ENCODE measurements at places on chromosomes 11 and 22.

DNA sequence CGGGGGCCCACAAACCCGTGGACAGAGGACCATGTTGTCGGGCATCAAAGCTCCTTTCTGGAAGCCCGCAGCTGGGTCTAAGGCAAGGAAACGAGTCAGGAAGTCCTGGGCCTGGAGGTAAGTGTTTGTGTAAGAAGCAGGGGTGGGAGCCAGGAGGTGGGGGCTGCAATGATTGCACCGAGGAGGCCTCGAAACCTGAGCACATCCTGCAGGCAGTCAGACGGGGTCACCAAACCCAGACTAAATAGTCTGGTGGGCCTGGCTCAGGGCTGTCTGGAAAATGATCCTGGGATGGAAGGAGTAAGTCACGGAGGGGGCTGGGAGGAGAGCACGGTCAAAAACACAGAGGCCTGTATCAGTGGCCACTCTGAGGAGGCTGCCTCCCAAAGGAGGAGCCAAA lies 539.2 kb downstream of the MN1 start:
- DNase-seq, result no peak

DNA sequence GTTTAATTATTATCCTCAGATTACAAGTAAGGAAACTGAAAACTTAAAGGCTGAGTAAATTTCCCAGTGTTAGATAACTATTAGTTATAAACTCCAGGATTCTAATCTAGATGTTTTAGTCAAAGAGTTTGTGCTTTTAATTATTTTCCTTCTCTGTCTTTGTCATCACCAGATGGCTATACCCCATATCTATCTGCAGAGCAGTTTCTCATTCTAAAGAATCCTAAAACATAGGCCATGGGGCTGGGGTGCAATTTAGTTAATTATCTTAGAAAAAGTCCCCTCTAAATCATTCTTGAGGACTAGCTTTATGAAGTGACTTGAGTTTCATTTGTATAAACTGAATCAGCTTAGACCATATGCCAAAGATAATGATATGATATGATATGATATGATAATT lies 556.3 kb upstream of the ANO5 start:
- DNase-seq, result no peak

GRCh38 chr11:62611705-62612365 lies 740 bp downstream of the EML3 start:
- DNase-seq, result no peak

GRCh38 chr22:31995807-31996206 lies 47.3 kb upstream of the SLC5A1 start:
- DNase-seq, result no peak

- no peak for DNase-seq
These were observed 151.6 kb upstream of the TENM4 start for GRCh38 chr11:79592406-79592805.

GRCh38 chr11:44938066-44938691 lies 12.5 kb downstream of the TP53I11 start:
- DNase-seq, result no peak

GRCh38 chr11:127074151-127074761 lies 73.7 kb upstream of the KIRREL3 start:
- peak; percentile 67 for DNase-seq

DNA sequence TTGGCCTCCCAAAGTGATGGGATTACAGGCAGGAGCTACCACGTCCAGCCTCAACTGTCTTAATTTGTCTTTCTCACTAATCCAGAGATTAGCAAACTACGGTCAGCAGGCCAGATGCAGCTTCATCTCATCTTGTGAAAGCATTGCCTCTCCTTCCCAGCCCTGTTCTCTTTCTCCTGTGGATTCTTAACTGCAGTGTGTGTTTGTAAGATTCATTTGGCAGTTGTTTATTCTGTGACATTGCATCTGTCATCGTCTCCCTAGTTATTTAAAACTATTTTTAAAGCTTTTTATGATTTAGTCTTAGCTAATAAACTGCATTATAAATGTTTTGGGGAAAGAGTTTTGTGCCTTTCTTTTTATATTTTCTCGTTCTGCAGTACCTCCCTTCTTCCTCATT lies 29.2 kb downstream of the RNF169 start:
- DNase-seq, result no peak

DNA sequence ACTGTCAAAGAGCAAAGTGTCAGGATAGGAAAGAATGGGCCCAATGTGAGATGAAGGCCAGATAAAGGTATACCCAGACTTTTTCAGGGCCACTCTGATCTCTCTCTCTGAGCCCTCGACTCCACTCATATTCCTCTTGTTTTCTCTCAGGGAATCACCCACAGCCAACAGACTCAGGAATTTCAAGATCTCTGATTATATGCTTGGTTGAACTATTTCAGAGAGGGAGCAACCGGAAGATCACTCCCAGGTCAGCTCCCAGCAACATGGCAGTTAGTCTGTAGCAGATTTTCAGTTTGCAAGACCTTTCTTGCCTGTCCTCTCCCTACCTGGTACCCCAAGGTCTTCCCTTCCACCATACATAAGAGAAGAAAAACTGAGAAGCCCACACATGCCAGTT lies 102.5 kb downstream of the C11orf58 start:
- no peak for DNase-seq

DNA sequence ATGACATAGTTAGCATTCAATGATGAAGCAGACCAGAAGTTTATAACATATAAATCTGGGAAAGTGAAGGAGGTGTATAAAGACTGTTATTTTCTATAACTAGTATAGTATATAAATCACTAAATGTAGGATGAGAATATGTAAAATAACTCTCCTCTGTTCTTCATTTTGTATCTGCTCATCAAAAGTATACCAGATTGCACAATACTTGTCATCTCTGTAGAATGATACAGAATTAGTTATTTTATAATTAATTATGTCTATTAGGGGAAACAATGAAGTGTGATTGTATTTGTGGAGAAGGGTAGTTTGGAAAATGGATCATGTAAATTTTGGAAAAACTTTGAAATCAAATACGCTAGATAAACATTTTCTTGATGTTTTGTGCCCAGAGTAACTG lies 18.4 kb downstream of the OR51L1 start:
- DNase-seq, result no peak

Measured in Caco-2 (cell line).